Pancreas (tissue), 10 donors: ENCODE measurements at places on chromosomes 3 and 15. TPM values are rescaled to one million over a fixed set of nuclear protein-coding genes. Genes with fewer than 3 reads are reported as not detected.

DNA sequence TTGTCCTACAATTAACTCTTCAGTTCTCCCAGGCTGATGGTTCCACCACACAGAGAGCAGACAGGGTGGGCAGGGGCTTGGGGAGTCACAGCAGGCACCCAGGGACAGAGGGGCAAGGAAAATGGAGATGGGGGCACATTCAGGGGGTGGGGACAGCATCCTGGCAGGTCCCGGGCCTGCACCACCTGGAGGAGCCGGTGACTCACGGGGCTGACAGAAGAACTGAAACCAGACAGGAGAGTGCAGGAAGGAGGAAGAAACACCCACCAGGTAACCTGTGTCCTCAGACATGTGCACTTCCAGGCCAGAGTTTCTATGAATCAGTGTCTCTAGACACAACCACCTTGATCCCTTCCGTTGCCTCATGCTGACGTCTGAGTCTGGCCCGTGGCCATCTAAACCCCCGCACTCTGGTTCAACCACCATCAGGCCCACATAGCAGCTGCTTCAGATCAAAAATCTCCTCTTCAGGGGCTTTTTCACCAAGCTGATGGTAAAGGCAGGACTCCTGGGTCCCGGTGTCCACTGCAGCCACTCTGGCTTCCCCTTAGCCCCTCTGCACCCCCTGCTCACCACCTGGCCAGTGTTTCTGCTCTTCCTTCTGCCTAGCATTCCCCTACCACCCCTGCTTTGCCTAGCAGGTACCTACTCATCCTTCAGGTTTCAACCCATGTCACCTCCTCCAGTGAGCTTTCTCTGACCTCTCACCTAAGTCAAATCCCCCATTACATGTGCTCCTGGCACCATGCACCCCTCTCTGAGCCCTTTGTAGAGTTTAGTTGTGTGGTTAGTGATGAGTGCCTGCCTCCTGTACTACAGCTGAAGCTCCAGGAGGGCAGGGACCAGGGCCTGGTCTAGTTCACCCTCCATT is 16.5 kb upstream of the CYP11A1 start:
- no peak overlapping the region for H3K4me3 ChIP-seq
- no peak for DNase-seq
- H3K4me1 ChIP-seq, result no peaks in the 10 kb centered on the region
- no peak overlapping the region for H3K27ac ChIP-seq
- H3K36me3 ChIP-seq, result no peaks in the 10 kb centered on the region
- H3K27me3 ChIP-seq, result no peaks in the 10 kb centered on the region

DNA sequence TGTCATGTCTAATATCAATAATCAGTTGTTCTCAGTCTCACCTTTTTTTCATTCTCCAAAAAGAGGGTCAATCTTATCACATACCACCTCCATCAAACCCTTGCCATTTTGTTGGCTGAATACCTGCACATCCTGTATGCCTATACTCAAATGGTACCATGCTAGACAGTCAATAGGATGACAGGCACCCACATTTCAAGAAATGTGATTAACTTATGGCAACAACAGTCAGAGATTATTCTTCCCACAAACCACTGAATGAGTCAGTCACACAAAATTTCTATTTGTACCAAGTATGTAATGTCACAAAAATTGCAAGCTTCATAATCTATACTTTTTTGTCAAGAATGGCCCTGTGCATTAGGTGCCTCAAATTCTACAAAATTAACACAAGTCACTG is 5.1 kb upstream of the SLC27A2 start:
- H3K36me3 ChIP-seq, result no peaks in the 10 kb centered on the region
- DNase-seq, result no peak
- no peak overlapping the region for H3K4me3 ChIP-seq
- no peaks in the 10 kb centered on the region for H3K4me1 ChIP-seq
- no peak overlapping the region for H3K27ac ChIP-seq

- no peaks in the 10 kb centered on the region for H3K36me3 ChIP-seq
- H3K4me1 ChIP-seq, result no peaks in the 10 kb centered on the region
- no peak for DNase-seq
- H3K27ac ChIP-seq, result no peak overlapping the region
- H3K4me3 ChIP-seq, result no peak overlapping the region
- no peaks in the 10 kb centered on the region for H3K27me3 ChIP-seq
Measured at GRCh38 chr3:57966829-57967228, 41.4 kb upstream of the FLNB start.

- no peak overlapping the region for H3K27ac ChIP-seq
- no peak overlapping the region for H3K4me3 ChIP-seq
- H3K36me3 ChIP-seq, result no peaks in the 10 kb centered on the region
- DNase-seq, result no peak
Measured at GRCh38 chr3:8631661-8632060, 12.9 kb downstream of the SSUH2 start.

DNA sequence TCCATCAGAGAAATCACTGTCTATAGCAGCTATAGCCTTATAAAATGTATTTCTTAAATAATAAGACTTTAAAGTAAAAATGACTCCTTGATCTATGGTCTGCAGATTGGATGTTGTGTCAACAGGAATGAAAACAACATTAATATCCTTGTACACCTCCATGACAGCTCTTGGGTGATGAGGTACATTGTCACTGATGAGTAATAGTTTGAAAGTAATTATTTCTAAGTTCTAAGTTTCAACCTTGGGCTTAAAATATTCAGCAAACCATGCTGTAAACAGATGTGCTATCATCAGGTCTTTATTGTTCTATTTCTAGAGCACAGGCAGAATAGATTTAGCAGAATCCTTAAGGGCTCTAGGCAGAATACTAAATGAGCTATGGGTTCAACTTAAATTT is 568.2 kb upstream of the BCHE start:
- no peaks in the 10 kb centered on the region for H3K27me3 ChIP-seq
- no peak for DNase-seq
- H3K4me3 ChIP-seq, result no peak overlapping the region
- no peak overlapping the region for H3K27ac ChIP-seq

- no peaks in the 10 kb centered on the region for H3K36me3 ChIP-seq
- no peaks in the 10 kb centered on the region for H3K27me3 ChIP-seq
- no peak for DNase-seq
- peak overlapping the region; percentile 62 for H3K27ac ChIP-seq
Measured at GRCh38 chr3:123447749-123448517, 957 bp downstream of the ADCY5 start.

GRCh38 chr15:99324082-99324620 is 72.9 kb downstream of the LRRC28 start:
- no peaks in the 10 kb centered on the region for H3K4me1 ChIP-seq
- no peak overlapping the region for H3K27ac ChIP-seq
- H3K4me3 ChIP-seq, result no peak overlapping the region
- H3K36me3 ChIP-seq, result no peaks in the 10 kb centered on the region
- H3K27me3 ChIP-seq, result no peaks in the 10 kb centered on the region

- H3K4me1 ChIP-seq, result no peaks in the 10 kb centered on the region
- no peak overlapping the region for H3K27ac ChIP-seq
- no peak for DNase-seq
- no peaks in the 10 kb centered on the region for H3K27me3 ChIP-seq
Measured at GRCh38 chr15:27707257-27707656, 391.9 kb downstream of the OCA2 start.

DNA sequence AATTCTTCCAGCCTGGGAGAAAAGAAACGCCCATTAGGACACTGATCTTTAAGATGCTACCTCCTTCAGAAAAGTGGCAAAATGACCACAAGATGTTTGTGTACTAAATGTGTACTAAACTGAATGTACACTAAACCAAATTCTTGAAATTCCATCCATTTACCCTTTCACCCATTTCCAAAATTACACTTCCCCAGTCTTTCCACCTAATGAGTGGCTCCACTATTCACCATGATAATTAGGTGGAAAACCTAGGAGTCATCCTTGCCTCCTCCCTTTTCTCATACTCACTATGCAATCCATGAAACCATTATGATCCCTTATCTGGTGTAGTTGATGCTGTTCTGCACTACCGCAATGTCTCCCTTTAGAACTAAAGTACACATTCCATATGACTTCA is 452.1 kb upstream of the THBS1 start:
- no peaks in the 10 kb centered on the region for H3K27me3 ChIP-seq
- no peak for DNase-seq
- no peak overlapping the region for H3K4me3 ChIP-seq
- peak overlapping the region; percentile 66 for H3K27ac ChIP-seq
- H3K36me3 ChIP-seq, result no peaks in the 10 kb centered on the region

Gene SAMMSON
- not detected for polyA plus RNA-seq

Gene PLA2G4B
- 56.8 TPM for polyA plus RNA-seq
